ENCODE measurements at places on chromosomes 12 and 14.
A peak's percentile ranks its signal among the peaks of the same experiment; 100 is the strongest.

DNA sequence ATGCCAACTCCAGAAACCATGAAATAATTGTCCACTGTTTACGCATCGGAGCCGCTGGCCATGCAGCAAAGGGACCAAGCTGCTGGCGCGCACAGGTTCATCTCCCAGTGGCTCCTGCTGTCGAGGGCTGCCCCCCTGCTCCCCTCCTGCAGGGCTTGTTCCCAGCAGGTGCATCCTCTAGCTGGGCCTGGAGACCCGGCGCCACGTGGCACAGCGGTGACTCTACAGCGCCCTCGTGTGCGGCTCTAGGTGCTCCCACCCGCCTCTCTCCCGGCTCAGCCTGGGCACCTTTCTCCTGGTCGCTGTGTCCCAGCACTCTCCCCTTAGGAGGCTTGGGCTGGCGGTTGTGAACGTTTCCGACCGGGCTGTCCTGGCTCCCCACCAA is 37.5 kb upstream of the INF2 start:
- DNase-seq: no peak

DNA sequence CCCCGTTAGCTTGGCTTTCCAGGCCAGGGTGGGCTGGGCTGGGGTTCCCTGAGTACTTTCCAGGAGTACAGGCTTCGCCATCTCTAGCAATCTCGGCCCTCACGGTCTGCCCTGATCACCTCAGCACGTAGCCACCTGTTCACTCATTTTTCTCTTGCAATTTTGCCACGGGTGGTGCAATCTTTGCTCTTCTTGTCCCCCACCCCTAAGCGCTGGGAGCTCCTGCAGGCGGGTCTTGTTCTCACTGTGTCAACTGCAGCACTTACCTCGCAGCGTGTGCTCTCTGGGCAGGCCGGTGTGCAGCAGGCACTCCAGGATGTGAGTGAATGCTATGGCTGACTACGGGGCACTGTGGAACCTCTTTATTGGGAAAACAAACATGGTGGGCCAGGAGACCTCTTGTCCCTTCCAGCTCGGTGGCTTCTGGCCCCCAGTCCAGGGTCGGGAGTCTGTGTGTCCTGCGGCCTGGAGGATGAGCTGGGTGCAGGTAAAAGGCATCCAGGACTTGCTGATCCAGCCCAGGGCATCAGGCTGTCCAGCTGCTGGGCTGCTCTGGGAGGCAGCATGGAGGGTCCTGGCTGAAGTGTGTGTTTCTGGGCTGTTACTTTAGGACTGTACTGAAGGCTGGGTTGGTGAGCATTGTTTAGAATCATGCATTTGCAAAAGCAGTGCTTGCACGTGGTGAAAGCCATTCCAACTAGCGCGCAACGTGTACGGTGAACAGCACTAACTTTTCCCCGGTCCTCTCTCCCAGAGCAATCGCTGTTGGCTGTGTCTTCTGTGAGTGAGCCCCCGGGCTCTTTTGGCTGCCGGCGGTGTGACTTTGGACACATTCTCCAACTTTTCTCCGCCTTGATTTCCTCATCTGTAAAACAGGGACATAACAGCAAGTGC is 1.5 kb upstream of the ULK1 start:
- DNase-seq: no peak

GRCh38 chr14:60067882-60068281 is 23.8 kb upstream of the PCNX4 start:
- no peak for DNase-seq

- DNase-seq: no peak
Observed at GRCh38 chr14:22475381-22475780, 113.6 kb downstream of the DAD1 start.

- DNase-seq: peak; percentile 24
Observed at GRCh38 chr14:30559638-30560091, 707 bp downstream of the G2E3 start.

- DNase-seq: no peak
Observed at GRCh38 chr14:74937171-74937570, 14.1 kb upstream of the RPS6KL1 start.

DNA sequence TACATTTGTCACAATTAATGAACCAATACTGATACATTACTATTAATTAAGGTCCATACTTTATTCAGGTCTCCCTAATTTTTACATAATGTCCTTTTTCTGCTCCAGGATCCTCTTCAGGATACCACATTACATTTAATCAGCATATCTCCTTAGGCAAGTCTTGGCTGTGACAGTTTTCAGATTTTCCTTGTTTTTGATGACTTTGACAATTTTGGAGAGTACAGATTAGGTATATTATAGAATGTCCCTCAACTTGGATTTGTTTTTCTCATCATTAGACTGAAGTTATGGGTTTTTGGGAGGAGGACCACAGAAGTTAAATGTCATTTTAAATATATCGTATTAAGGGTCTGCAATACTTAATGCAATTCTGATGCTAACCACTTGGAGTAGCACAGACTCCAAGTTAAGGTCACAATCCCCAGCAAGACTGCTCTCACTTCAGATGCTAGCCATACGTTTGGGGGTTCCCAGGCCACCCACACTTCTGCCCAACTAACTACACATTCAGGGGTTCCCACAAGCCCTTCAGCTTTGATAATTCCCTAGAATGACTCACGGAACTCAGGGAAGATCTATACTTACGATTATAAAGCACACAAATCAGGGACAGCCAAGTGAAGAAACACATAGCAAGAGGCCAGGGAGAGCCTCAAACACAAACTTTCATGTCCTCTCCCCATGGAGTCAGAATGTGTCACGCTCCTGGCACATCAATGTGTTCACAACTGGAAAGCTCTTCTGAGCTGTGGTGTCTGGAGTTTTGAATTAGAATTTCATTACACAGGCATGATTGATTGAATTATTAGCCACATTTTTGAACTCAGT is 17.0 kb upstream of the NUBPL start:
- no peak for DNase-seq

- no peak for DNase-seq
Observed at GRCh38 chr12:5900533-5901205, 44.4 kb downstream of the ANO2 start.

DNA sequence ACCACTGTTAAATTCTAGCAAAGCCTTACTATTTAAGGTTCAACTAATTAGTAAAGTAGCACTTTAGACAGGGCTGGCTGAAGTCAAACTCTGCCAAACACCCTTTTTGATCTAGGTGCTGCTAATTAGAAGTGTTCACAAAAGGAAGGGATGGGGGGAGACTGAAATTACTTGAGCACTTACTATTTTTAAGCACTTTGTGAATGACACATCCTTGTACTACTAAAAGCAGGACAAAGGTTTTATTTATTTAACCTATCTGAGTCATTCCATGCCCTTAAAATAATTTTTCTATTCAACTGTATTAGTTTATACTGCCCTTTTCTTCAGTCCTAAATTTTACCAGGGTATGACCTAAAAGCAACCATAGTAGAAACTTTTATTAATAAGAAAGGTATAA is 20.1 kb downstream of the MBIP start:
- no peak for DNase-seq

- no peak for DNase-seq
Observed at GRCh38 chr12:42282294-42282693, 43.6 kb downstream of the ZCRB1 start.

DNA sequence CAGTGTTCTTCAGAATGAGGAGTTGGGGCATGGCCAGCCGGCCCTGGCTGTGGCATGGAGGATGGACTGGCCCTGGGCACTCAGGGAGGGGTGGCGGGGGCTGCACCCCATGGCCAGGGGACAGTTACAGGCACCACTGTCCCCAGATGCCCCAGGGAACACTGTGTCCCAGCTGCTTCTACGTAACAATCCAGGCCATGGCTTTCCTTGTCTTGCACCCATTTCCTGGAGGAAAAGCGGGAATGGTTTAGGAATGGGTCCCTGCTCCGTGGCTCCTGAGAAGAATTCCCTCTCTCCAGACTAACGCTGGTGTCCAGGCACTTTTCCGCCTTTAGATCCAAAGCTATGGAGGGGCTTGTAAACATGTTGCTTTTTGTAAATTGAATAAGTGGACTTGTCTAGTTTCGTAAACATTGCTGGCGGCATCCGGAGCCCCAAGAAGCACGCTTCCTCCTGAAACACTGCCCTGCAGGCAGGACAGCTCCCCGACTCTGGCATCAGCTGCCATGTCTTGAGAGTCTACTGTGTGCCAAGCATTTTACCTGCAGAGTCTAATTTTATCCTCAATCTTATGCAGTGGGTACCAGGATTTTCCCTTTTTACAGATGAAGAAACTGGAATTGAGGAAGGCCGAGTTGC is 238.3 kb downstream of the SLC41A2 start:
- no peak for DNase-seq

- DNase-seq: no peak
Observed at GRCh38 chr12:94078138-94078723, 70.1 kb upstream of the PLXNC1 start.

DNA sequence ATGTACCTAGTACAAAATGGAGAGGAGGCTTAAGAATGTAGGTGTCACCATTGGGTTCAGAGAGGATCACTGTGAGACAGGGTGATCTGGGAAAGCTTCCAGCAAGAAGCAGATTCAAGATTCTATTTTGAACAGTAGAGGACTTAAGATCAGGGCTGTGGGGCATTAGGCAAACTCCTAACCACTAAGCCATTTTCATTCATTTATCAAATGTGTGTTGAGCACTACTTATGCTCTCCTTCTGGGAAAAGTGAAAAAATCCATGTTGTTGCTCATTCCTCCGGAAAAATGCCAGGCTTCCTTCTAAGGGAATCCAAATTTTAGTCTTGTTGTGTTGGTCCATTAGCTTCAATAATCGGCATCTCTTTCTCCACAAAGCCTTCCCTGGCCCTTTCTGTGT is 163.4 kb downstream of the NUAK1 start:
- no peak for DNase-seq

GRCh38 chr14:33551963-33552362 is 398.9 kb downstream of the EGLN3 start:
- no peak for DNase-seq

GRCh38 chr14:23539248-23540140 is 12.1 kb downstream of the ZFHX2 start:
- DNase-seq: peak; percentile 80

GRCh38 chr14:59305231-59305630 is 116.8 kb downstream of the DAAM1 start:
- DNase-seq: no peak

- no peak for DNase-seq
Observed at GRCh38 chr12:120119271-120119973, 2.9 kb upstream of the RAB35 start.

DNA sequence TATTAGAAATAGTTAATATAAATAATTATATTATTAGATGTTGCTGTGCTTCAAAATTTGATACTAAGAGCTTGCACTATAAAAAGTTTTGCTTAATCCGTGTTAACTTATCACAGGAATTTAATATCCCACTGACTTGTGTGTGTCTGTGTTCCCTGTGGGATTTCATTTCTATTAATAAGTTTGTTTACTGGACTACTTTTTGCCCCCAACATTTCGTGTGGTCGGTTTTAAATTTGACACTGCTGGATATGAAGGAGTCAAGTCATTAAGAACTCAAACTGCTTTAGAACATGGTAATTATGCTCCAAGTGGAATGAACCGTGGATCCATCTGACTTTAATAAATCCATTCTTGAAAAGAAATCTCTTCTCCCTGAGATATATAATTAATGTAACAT is 182.2 kb upstream of the NUDT4 start:
- no peak for DNase-seq

GRCh38 chr14:69675877-69676416 is 64.6 kb downstream of the SUSD6 start:
- no peak for DNase-seq

DNA sequence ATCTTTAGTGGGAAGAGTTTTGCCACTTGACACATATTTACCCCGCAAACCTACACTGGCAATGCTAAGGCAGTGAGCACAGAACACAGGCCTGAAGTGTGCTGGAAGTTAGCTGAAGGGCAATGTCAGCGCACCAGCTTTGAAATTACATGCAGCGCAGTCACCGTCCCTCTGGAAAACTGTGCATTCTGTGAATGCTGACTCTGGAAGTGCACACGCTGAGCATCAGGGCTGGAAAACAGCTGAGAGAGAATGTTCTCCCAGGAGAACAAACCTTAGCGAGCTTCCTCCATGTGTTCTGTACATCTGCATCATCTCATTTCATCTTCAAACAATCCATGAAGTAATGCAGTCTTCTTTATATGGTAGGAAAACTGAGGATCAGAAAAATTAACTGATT is 448.2 kb downstream of the NRXN3 start:
- DNase-seq: no peak

GRCh38 chr14:92005019-92005418 is 34.8 kb downstream of the TRIP11 start:
- DNase-seq: no peak

DNA sequence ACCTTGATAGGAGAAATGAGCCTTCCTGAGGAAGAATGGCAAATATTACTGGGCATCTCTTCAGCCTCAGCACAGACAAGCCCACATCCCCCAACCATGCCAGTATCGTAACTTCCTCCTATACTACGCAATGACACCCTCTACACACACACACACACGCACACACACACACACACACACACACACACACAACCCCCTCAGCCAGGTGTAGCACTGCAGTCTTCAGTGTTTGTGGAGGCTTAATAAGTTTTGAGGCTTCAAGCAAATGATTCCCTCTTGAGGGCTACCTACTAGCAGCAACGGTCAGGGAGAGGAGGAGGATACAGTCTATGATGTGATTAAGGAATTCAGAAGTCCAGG is 1.6 kb downstream of the DGKA start:
- no peak for DNase-seq

- no peak for DNase-seq
Observed at GRCh38 chr14:39006721-39007410, 96.2 kb downstream of the SEC23A start.
